NCI-H1436 (cell line): ENCODE measurements at places on chromosomes 6 and 20.

DNA sequence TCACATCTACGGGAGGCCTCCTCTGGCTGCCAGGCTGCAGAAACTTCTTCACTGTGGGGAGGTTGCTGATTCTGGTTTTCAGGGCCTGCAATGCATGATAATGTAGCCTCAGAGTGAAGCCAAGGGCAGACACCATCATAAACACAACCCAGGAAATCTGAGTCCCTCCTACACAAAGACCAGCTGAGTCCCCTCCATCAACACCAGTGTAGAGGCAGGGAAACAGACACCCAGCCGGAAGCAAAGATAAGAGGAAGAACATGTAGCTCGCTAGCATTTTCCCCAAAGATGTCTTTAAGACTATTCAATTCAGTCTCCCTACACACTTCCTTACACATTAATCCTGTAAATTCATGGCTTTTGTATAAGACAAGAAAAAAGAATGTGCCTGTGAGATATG lies 23.6 kb downstream of the GSTA2 start:
- no peak for DNase-seq

- DNase-seq = no peak
These were observed 196.4 kb downstream of the SIM1 start for GRCh38 chr6:100268326-100268725.

GRCh38 chr6:5279891-5280338 lies 18.6 kb downstream of the FARS2 start:
- no peak for DNase-seq

GRCh38 chr6:39444479-39445019 lies 122.0 kb upstream of the KCNK16 start:
- DNase-seq = no peak

GRCh38 chr20:43820731-43821330 lies 93.8 kb upstream of the TOX2 start:
- no peak for DNase-seq

- DNase-seq = no peak
These were observed 101.6 kb upstream of the FRMD1 start for GRCh38 chr6:168180548-168181011.

GRCh38 chr6:44045672-44046015 lies 81.6 kb downstream of the MRPL14 start:
- no peak for DNase-seq

- no peak for DNase-seq
These were observed 6.0 kb downstream of the SUMO4 start for GRCh38 chr6:149405823-149406765.

GRCh38 chr20:46108435-46108841 lies 9.7 kb upstream of the CD40 start:
- no peak for DNase-seq

GRCh38 chr20:46704714-46705377 lies 4.6 kb upstream of the SLC2A10 start:
- DNase-seq = no peak

DNA sequence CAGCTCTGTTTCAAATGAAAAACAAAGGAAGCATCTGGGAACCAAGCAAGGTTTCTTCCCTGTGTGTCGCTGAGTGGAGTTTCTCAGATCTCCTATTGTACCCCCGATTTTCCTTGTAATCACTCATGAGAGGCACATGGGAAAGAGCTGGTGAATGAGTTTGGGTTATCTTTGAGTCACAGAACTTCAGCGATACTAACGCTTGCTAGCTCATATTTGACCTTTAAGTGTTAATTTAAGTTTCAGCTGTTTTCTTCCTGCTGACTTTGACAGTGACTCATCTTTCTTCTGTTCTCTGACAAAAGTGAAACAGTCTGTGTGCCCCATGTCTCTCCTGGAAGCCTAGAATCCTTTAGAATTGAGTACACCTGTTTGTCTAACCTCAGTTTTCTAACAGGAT lies 261.1 kb upstream of the RGS17 start:
- DNase-seq = no peak

GRCh38 chr6:13452346-13453117 lies 34.9 kb downstream of the GFOD1 start:
- no peak for DNase-seq

GRCh38 chr20:58787211-58788005 lies 63.3 kb downstream of the GNAS-AS1 start:
- DNase-seq = no peak

DNA sequence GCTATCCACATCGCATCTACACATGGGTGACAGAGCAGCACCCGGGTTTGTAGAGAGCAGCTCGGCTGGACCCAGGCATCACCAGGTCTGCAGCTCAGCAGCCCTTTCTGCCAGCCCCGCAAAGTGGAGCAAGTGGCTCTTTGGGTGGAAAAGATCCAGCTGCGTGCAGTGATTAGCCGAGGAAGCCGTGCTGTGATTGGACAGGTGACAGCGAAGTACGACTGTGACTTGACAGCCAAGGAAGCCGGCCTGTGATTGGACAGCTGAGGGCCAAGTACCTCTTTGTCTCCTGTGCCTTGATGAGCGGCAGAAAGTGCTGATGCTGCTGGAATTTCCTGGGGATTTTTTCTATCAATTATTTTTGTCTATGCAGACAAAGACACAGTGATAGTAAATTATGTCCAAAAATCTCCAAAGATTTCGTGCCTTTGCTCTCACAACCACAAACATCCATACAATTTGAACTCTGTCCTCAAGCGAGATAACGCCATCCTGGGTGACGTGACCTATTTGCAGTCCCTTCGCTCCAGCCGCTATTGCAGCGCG lies 62.3 kb upstream of the GPR31 start:
- no peak for DNase-seq
